Tibial nerve (tissue), 4 donors: ENCODE measurements at places on chromosomes 4 and X.

DNA sequence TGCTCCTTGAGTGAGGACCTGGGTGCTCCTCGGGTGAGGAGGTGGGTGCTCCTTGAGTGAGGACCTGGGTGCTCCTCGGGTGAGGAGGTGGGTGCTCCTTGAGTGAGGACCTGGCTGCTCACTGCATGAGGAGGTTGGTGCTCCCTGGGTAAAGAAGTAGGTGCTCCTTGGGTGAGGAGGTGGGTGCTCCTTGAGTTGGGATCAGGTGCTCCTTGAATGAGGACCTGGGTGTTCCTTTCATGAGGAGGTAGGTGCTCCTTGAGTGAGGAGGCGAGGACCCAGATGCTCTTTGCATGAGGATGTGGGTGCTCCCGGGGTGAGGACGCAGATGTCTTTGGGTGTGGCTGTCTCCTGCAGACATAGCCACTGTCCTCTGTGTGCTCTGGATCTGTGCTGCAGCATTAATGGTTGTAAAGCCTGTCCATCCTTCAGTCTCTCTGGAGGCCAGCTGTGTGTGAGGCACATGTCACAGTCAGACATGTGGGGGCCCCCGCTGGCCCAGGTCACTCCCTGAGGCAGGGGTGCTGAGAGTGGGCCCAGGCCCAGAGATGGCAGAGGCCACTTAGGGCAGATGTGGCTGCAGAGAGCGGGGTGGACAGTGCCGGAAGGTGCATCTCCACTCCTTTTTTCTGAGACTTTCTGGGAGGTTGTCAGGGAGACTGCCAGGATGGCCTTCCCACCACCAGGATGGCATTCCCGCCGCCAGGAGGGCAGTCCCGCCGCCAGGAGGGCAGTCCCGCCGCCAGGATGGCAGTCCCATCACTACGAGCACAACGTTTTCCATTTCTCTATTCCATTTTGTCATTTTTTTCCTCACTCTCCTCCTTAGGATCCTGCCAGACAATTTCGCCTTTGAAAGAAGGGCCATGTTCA is 101.8 kb downstream of the HMX1 start:
- DNase-seq, result no peak

DNA sequence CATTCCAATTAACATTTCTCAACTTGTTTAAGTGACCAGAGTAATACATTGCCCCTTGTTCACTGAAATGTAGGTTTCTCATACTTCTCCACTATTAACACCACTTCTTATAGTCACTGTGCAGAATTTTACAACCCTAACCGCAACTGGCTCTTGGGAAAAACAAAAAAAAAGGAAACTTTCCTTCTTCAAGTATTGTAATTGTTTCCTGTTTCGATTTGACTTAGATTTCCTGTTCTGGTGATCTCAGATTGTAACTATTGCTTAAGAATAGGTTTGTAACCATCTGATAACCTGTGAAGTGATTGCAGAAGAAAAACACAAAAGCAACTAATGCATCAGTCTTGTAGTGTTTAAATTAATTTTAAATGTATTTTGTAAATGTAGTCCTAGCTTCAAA is 594.7 kb upstream of the GALNT7 start:
- DNase-seq, result no peak

- no peak for DNase-seq
These were observed 62.8 kb upstream of the EGFL6 start for GRCh38 chrX:13506574-13506973.

DNA sequence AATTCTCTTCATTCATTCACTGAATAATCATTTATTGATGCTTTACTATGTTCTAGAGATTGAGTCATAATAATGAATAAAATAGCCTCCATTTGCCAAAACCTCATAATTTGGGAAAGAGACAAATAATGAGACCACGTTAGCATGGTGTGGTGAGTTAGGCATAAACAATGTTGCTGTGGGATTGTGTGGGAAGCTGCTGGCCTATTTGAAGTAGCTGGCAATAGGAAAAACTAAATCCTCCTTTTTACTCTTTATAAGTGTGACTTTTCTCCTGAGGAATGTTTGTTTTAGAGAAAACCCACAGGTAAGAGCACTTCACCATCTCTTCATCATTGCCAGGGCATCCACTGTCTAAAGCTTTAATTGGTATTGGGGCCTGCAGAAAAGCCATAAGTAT is 95.3 kb downstream of the AREG start:
- DNase-seq, result no peak

DNA sequence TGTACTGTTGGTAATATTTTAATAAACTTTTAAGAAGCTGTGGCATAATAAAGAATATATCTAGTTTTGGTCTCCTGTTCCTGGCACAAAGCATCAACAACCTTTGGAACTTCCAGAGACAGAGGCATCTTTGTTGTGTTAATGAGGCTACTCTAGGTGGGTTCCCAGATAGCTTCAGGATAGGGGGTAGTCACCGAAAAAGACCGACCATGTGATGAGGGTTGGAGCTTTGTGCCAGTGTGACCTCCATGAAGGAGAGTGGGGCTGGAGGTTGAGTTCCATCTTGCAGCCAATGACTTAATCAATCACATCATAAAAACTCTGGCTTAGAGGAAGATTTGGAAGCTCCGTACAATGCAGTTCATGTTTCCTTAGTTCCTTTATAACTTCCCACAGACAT is 9.9 kb downstream of the PPAT start:
- DNase-seq, result no peak

- DNase-seq, result no peak
These were observed 647.0 kb upstream of the AADAT start for GRCh38 chr4:170736710-170737109.

DNA sequence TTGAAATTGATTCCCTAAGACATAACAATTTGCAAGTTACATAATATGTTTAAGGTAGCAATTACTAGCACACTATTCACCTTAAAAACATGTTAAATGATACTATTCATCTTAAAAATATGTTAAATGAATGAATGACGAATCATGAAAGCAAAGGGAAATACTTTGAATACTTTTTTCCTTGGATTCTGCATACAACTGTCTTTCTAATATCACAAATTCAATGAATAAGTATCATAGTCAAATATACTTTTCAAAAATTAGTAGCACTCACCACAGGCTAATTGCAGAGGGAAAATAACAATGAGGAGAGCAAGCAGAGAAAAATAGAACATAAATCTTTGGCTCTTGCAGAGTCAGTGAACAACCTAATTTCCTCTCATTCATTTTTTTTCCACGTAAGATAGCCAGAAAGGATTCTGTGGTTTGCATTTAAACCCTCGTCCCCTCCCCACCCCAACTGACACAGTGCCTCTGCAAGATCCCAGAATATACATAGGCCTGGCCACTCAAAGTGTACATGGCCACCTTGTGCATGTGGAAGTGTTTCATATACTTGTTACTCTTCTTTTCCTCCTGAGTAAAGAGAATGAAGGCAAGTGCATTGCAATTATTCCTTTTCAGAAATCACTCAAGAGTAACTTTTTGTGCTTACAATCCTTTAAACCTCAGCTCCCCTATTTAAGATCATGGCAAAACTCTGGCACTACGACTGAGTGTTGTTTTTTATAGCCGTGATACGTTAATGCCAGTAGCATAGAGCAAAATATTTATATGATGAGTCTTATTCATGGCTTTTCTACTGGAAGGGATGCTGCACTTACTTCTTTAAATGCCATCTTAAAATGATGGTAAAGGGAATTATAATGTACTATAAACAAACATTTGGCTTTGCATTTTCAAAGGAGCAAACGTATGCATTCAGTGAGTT is 236.4 kb downstream of the PDGFC start:
- DNase-seq, result no peak

- no peak for DNase-seq
These were observed 131.8 kb downstream of the GLRA3 start for GRCh38 chr4:174697202-174697601.

GRCh38 chrX:13569479-13570260 is at the start of gene EGFL6:
EGFL6 (plus strand) TSS chrX:13569601; CDS start chrX:13569862, 261 bp downstream.
- no peak for DNase-seq

DNA sequence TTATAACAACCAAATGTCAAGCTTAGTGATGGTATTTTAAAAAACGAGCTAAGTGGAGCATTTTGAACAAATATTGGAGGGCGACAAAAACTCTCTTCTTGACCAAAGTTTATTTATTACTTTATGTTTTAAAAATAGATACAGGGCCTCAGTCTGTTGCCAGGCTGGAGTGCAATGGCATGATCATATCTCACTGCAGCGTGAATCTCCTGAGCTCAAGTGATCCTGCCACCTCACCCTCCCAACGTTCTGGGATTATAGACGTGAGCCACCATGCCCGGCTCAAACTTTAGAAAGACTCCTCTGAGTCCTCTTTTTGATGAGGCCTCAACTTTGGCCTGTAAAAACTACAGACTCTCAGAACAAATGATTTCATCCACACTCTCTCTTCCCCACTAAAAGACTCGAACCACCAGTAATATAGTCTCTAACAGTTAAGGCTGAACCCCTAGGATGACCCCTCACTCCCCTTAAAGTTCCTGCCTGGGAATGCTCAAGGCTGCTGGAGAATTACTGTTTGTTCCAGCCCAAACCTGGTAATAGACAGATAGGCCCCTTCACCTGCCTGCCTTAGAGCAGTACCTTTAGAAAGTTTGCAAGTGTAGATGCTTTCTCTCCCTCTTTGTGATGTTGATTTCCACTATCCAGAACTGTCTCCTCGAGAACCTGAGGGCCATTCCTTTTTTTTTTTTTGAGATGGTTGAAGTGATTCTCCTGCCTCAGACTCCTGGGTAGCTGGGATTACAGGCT is 55.3 kb upstream of the HPSE start:
- no peak for DNase-seq

DNA sequence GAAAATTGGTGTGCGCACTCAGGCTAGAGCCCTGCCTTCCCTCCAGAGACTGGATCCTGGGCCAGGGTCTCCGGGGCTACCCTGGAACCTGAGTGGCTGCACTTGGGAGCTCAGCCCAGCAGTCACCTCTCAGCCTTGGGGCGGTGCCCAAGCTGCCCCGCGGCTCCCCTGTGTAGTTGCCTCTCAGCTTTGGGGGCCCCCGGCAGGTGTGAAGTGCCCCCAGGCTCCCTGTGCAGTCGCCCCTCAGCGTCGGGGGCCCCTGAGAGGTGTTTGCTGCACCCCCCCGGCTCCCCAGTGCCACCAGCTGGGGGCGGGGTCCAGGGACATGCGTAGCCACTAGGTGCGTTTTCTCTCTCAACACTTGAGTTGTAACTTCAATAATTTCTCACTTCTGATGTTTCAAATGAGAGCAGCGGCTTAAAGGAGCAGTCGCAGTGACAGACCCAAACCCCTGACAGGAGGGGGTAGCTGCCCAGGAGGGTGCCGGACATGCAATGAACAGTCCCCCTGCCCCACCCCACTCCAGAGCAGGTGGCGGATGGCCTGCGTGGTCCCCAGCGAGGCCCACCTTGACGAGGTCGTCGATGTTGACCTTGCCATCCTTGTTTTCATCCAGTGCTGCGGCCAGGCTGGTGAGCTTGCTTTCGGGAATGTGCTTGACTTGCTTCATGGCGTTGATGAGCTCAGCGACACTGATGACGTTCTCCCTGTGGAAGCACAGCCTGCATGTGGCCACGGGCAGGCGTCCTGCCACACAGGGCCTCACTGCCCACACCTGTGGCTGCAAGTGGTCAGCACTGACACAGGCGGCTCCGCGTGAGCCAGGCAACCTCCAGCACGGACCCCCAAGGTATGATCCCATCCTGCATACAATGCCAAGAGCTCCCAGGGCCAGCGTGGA is 22.3 kb downstream of the FGFR3 start:
- no peak for DNase-seq

DNA sequence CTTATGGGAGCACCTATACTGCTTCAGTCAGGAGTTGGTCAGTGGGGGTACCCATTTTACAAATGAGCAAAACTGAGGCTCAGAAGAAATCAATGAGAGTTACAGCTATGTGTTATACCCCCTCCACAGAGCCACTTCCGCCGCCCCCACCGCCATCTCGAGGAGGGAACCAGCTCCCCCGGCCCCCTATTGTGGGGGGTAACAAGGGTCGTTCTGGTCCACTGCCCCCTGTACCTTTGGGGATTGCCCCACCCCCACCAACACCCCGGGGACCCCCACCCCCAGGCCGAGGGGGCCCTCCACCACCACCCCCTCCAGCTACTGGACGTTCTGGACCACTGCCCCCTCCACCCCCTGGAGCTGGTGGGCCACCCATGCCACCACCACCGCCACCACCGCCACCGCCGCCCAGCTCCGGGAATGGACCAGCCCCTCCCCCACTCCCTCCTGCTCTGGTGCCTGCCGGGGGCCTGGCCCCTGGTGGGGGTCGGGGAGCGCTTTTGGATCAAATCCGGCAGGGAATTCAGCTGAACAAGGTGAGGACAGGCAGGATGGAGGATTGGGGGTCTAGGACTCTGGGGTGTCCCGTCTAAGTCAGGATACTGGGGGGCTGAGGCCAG is 5.0 kb downstream of the WAS start:
- DNase-seq, result no peak

DNA sequence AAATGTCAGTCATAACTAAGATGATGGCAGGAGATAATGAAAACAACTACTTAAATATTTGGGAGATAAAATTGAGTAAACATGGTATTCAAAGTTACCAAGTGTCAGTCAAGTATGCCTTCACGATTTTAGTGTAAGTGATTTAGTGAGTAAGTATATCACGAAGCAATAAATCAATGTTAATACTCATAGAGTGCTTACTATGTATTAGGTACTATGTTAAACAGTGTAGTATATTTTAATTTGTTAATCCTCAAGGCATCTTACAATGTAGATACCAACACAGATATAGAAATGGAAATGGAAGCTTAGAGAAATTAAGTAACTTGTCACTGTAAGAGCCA is 59.6 kb downstream of the ANXA3 start:
- DNase-seq, result no peak

DNA sequence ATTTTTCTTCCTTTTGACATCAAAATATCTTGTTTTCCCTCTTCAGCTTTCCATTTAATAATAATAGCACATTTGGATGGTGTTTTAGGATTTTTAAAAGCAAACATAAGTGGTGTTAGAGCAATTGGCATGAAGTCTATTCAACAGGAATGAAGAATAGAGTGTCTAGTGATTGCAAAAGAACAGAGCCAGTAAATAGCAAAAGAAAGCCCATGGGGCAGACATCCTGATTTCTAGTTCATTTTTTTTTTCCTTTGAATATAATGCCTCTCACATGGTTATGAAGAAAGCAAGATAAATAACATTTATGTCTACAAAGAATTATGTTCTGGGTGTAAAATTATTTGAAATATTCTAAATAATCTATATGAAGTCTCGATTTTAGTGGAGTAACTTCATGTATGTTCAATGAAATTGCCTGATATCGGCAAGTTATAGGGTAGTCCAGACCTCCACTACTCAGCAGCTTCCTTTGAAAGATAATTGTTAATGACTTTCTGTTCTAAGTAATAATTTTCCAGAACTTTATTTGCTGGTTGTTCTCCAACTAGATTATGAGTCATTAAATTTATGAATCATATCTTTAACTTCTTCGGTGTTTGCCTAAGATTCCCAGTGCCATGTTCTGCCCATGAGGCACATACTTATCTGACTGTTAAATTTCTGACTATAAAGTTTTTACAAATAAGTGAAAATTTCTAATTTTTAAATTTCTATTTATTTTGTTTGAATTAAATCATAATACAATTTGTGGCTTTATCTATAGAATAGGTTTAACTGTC is 587.9 kb downstream of the TLL1 start:
- no peak for DNase-seq

- peak; percentile 10 for DNase-seq
These were observed 1.1 kb downstream of the PJA1 start for GRCh38 chrX:69163936-69164741.

- DNase-seq, result no peak
These were observed 30.4 kb upstream of the QRFPR start for GRCh38 chr4:121411151-121411744.

GRCh38 chr4:6746721-6747293 is 30.8 kb downstream of the BLOC1S4 start:
- DNase-seq, result no peak
